ENCODE measurements at places on chromosomes 12 and 14.

- peak; percentile 9 for DNase-seq
These were observed 1.5 kb downstream of the TMED8 start for GRCh38 chr14:77375164-77375950.

DNA sequence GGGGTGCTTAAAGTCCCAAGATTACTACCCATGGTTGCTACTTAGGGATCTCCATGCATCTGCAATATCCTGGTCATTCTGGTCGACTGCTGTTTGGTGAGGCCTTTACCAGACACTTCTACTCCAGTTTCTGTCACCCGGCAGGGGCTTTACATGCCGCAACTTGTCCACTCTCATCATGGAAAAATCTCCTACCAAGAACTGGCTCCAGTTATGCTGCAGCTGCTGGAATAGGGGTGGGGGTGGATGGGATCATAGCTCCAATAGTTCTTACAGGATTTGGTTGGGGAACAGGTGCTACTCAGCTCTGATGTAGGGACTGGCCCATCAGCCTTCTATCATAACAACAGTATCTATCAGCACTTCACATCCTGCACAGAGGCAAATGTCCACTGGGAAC lies 51.6 kb downstream of the SPTB start:
- peak; percentile 88 for DNase-seq

DNA sequence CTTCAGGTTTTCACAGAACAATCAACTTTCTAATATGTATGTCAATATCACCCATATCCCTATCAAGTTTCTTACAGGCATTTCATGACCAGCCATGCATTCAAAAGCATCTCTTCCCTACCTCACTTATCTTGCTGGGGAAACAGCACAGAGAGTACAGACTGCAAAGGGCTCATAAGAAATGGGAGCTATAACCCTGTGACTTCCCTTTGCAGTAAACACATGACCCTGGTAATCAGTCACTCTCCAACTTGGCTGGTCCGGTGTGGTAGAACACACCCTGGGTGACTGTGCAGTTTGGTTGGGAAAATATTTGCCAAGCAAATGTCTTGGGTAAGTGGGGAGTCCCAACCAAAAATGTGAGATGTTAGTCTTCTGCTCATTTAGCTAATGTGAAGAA lies 49.4 kb upstream of the TMCC3 start:
- peak; percentile 67 for DNase-seq

DNA sequence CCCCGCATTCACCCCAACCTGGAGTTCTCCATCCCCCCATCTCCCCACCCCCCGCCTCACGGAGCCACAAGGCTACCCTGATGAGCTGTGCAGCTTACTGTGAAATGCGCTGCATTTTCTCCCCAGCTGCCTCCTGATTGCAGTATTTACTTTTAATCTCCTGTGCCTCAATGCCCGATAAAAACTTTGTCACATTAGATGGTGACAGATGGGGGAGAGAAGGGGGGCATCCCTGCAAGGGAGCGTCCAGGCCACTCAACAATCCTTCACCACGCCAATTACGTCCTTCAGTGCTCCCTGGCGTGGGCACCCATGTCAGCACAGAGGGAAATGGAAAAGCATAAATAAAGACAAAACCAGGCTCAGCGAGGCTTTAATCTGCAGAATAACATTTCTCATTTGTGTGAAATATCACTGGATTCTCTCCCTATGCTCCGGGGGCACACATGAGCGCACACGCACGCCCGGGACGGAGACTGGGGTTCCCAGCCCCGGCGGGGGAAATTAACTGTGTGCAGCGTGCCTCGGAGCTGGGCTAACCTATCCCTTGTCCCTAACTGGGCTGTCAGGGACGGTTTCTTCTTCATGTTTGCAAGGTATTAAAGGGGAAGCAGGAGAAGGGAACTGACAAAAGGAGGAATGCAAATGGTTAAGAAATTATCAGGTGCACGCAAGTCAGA lies 186.7 kb upstream of the VASH1 start:
- DNase-seq, result peak; percentile 21

- no peak for DNase-seq
These were observed 179.6 kb downstream of the NELL2 start for GRCh38 chr12:44696542-44696941.

- DNase-seq, result no peak
These were observed 106.4 kb downstream of the SLC25A47 start for GRCh38 chr14:100429537-100429936.

- no peak for DNase-seq
These were observed 131.2 kb upstream of the MED13L start for GRCh38 chr12:116408489-116409250.

DNA sequence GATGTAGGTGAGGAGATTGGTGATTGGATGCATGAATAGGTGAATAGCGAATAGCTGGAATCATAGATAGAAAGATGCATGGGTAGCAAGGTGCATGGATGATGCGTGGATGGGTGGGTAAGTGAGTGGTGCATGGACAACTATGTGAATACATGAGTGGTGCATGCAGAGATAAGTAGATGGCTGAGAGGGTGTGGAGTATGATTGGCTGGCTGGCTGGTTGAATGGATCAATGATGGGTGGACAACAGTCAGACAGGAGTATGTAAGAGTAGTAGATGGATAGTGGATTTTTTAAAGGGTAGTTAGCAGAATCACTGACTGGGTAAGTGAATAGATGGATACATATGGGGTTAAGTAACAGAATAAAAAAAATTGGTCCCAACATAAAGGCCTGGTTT lies 33.9 kb downstream of the SERPINA3 start:
- no peak for DNase-seq

GRCh38 chr14:25375639-25376038 lies 325.7 kb upstream of the STXBP6 start:
- no peak for DNase-seq

- DNase-seq, result no peak
These were observed 8.4 kb downstream of the DEGS2 start for GRCh38 chr14:100150932-100151587.

- DNase-seq, result no peak
These were observed 72.9 kb upstream of the SRSF5 start for GRCh38 chr14:69693801-69694729.

DNA sequence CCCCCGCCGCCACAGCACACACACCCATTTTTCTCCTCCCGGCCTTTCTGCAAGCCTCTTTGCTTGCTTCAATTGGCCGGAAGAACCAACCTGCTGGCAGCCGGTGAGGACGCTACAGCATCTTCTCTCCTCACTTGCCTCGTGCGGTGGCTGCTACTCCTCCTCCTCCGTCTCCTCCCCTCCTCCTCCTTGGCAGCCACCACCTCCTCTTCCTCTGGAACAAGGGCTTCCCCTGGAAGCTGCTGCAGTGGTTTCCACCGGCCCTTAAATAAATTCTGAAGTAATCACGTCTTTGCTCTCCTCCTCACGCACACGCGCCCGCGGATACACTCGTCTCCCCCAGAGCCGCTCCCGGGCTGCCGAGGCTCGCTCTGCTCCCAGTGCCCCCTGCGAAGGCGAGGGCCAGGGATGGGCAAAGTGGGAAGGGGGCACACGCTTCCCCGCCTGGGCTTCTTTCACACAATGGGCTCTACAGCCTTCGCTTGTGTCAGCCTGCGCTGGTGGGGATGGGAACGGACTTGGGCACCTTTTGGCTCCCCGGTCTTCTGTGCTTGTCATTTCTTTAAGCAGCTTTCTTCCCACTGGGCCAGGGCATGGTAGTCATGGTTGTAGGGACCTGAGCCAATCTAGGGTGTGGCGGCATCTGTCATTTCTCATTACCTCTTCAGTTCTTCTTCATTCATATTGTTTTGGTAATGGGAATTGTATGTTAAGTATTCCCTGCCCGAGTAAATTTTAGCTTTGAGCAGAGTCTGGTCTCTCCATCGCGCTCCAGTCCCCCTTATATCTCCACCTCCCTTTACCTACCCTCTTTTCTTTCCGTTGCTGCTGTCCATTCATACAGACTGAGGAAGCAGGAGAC lies at the start of gene PPFIA2:
PPFIA2 (minus strand) TSS at position 161 of the 862 bp plus-strand sequence.
- DNase-seq, result peak; percentile 54

DNA sequence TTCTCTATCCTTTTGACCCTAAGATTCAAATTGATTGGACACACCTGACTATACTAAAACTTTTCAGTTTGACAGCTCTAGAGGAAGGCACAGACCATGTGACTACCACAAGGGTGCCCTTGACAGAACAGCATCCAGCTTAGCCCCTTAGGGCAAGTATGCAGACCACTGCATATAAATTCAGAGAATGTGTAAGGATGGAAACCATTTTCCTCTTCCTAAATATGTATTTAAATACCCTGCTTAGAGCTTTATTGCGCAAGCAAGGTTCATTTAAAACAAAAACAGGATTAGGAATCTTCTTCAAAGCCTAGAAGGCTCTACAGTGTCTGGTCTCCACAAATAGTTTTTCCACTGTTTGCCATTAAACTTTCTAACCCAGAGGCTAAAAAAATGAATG lies 202.8 kb downstream of the MED13L start:
- DNase-seq, result no peak

GRCh38 chr12:43309959-43310358 lies 242.0 kb downstream of the ADAMTS20 start:
- DNase-seq, result no peak

- peak; percentile 38 for DNase-seq
These were observed 70.2 kb upstream of the GPHB5 start for GRCh38 chr14:63388766-63389431.

- DNase-seq, result peak; percentile 35
These were observed 20.5 kb downstream of the SARNP start for GRCh38 chr12:55797068-55797467.

GRCh38 chr12:113910751-113911272 lies 55.3 kb downstream of the RBM19 start:
- DNase-seq, result no peak

GRCh38 chr14:90659156-90659555 lies 157.1 kb downstream of the TTC7B start:
- DNase-seq, result no peak

DNA sequence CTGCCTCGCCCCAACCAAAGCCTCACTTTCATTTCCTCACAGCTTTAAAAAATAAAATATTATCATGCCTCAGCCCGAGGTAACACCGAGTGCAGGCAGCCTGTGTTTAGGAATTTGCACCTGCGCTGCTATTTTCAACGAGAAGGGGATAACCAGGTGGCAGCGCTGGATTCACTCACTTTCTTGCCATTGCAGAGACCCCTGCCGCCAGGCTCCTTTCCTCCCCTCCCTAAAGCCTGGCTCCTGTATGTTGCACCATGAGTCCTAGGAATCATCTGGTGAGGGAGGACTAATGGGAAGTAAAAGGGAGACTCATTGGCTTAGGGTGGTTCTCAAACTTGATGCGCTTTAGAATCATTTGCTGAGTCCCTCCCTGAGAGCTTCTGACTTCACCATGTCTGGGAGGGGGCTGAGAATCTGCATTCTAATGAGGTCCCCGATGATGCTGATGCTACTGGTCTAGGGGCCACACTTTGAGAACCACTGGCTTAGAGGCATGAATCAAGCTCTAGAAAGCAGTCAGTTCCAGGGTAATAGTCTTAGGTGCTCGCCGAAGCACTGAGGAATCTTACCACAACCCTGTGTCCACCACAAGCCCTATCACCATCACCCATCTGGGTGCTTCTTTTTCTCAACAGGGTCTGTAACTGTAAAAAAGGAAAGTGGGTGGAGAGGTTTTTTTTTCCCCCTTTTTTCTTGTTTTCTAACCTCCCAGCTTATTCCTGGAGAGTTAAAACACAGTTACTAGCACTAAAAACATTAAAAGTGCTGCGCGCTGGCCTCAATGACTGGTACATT lies 83.8 kb downstream of the SLC38A1 start:
- no peak for DNase-seq

- DNase-seq, result no peak
These were observed 14.4 kb downstream of the G2E3 start for GRCh38 chr14:30573226-30573814.

- no peak for DNase-seq
These were observed 683 bp downstream of the CIPC start for GRCh38 chr14:77098529-77099353.

GRCh38 chr12:90410962-90411361 lies 544.0 kb downstream of the CCER1 start:
- DNase-seq, result no peak

GRCh38 chr12:103422746-103423515 lies 72.8 kb downstream of the C12orf42 start:
- peak; percentile 80 for DNase-seq

DNA sequence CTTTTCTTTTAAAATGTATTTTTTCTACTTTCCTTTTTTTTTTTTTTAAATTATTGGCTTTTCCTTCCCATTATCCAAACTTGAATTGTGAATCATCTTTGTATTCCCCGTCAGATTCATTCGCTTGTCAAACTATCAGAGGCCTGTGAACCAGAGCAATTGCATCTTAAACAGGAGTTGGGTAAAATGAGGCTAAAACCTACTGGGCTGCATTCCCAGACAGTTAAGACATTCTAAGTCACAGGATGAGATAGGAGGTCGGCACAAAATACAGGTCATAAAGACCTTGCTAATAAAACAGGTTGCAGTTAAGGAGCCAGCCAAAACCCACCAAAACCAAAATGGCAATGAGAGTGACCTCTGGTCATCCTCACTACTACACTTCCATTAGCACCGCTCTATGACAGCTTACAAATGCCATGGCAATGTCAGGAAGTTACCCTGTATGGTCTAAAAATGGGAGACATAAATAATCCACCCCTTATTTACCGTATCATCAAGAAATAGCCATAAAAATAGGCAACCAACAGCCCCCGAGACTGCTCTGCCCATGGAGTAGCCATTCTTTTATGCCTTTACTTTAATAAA lies 19.9 kb downstream of the FUT8 start:
- DNase-seq, result no peak

GRCh38 chr14:102138535-102138934 lies 1.2 kb upstream of the WDR20 start:
- DNase-seq, result no peak

DNA sequence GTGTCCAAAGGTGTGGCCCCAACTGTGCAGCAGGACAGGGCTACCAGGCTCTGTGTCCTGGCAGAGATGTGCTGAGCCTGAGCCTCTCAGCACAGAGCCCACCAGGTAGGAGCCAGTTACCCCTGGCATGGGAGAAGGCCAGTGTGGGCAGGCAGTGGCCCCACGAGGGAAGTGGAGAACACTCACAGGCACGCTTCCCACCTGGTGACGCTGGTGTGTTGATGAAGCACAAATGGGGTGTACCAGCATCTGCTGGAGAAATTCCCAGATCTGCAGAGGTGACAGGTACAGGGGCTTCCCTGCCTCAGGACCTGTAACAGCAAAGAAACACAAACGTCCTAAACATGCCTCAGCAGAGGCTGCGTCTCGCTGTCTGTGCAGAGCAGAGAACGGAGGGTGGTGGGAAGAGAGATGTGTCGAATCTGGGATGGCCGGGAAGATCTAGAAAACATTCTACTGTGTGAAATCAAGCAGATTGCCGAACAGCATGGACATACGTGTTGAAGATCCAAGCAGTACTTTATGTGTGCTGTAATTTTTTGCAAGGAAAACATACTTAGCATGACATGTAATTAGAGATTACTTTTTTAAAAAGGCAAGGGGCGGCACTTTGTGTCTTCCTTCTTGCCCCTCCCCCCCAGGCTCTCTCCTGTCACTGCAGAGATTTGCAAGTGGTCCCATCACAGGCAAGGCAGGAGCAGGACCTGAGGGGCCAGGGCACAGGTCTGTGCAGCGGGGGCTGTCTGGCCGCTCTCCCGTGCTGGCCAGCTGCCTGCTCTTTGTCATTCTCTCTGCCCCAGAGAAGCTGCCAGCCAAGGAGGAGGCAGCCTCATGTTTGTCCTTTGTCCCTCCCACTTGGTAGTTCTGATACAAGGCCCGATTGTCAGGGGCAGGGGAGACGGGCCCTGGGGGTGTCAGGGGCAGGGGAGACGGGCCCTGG lies 17.3 kb downstream of the HIP1R start:
- no peak for DNase-seq
